Thoracic aorta (tissue), 2 donors: ENCODE measurements at places on chromosomes 3 and 15. TPM values are rescaled to one million over a fixed set of nuclear protein-coding genes. Genes with fewer than 3 reads are reported as not detected.

Gene MYLK
- 483 TPM for total RNA-seq

DNA sequence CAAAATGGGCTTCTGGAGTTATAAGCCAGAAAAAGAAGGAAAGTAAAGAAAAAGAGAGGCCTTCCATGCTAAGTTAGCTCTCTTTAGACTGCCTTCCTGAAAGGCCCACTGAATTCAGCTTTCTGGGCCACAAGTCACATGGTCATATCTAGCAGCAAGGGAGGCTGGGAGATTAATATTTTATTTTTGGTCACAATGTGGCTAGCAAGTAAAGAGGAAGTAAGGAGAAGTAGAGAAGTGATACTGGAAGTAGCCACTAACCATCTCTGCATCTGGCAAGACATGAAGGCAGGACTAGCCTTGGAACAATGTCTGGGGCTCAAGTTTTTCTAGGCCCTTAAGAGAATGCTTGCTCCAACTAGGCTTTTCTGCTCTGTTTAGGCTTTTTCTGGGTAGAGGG is 81.8 kb upstream of the UBE2E1 start:
- H3K27me3 ChIP-seq, result no peaks in the 10 kb centered on the region
- no peak overlapping the region for H3K4me3 ChIP-seq
- no peaks in the 10 kb centered on the region for H3K36me3 ChIP-seq
- H3K27ac ChIP-seq, result no peak overlapping the region
- no peak for DNase-seq

DNA sequence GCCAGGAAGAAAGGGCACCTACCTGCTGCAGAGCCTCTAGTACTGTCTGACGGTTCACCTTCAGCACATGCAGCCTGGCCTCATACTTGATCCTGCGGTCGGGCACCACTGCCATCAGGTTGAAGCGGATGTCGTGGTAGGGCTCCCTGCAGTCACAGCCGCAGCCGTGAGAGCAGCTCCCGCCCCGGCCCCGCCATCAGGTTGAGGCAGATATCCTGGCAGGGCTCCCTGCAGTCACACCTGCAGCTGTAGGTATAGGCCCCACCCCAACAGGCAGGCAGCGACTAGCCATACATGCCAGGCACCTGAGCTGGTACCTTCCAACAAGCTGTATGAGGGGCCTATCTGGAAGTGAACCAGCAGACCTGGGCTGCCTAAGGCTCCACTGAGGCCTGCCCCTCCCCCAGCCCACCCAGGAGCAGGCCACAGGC is 38.7 kb downstream of the SEMA3G start:
- H3K36me3 ChIP-seq, result peaks cover 61% of the 10 kb centered on the region
- H3K4me3 ChIP-seq, result no peak overlapping the region
- DNase-seq, result no peak
- peaks cover 13% of the 10 kb centered on the region for H3K4me1 ChIP-seq
- no peak overlapping the region for H3K27ac ChIP-seq

Gene MYO5A
- total RNA-seq, result 58.8 TPM

Gene NEDD4
- 25.3 TPM for total RNA-seq

GRCh38 chr3:20930034-20930433 is 744.0 kb upstream of the SGO1 start:
- no peaks in the 10 kb centered on the region for H3K4me1 ChIP-seq
- no peak overlapping the region for H3K27ac ChIP-seq
- no peaks in the 10 kb centered on the region for H3K27me3 ChIP-seq
- DNase-seq, result no peak
- H3K36me3 ChIP-seq, result no peaks in the 10 kb centered on the region
- H3K4me3 ChIP-seq, result no peak overlapping the region

DNA sequence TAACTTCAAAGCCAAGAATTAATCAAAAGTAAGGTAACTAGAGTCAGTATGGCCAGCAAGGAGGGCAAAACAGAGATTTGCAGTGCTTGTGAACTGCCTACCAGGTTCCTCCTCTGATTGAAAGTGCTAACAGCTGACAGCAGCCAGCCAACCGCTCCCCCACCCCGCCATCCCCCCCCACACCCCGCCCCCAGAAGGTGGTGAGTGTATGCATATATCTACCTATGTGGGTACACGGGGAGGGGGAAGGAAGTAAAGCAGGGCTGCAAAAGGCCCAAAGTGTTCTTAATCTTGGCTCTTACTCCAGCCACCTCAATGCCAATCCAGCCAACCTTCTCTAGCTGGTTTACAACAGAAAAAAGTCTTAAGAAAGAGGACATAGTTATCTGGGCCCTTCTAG is 50.7 kb downstream of the RAF1 start:
- no peaks in the 10 kb centered on the region for H3K27me3 ChIP-seq
- H3K36me3 ChIP-seq, result peaks cover 37% of the 10 kb centered on the region
- H3K27ac ChIP-seq, result no peak overlapping the region
- H3K4me3 ChIP-seq, result no peak overlapping the region

- H3K4me1 ChIP-seq, result no peaks in the 10 kb centered on the region
- no peak overlapping the region for H3K27ac ChIP-seq
- H3K4me3 ChIP-seq, result no peak overlapping the region
Observed at GRCh38 chr3:182485301-182485700, 308.0 kb upstream of the ATP11B start.

GRCh38 chr3:193388361-193388760 is 9.8 kb upstream of the ATP13A5 start:
- H3K27me3 ChIP-seq, result no peaks in the 10 kb centered on the region
- no peak overlapping the region for H3K4me3 ChIP-seq
- no peak for DNase-seq
- no peaks in the 10 kb centered on the region for H3K36me3 ChIP-seq
- no peaks in the 10 kb centered on the region for H3K4me1 ChIP-seq

- no peaks in the 10 kb centered on the region for H3K36me3 ChIP-seq
- no peak for DNase-seq
- peaks cover 4% of the 10 kb centered on the region for H3K4me1 ChIP-seq
- H3K27ac ChIP-seq, result no peak overlapping the region
Observed at GRCh38 chr3:107633327-107634098, 110.8 kb downstream of the BBX start.

DNA sequence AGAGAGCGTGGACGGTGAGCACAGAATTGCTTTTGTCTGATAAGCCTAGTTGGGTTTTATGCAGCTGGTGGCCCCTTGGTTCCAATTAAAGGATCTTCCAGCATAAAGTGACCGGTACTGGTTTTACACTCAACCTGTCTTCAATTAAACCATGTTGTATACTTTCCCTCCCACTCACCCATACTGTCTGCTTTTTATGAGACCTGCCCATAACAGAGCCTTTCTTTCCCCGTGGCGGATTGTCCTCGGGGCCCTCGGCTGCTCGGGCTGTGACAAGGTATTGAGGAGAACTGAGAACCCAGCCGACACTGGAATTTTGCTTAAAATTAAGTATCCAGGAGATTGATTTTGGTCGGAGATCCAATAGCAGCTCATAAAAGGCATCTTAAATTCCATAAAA is 98.4 kb downstream of the TMEM266 start:
- H3K4me3 ChIP-seq, result no peak overlapping the region
- H3K27ac ChIP-seq, result no peak overlapping the region
- no peaks in the 10 kb centered on the region for H3K27me3 ChIP-seq
- no peaks in the 10 kb centered on the region for H3K36me3 ChIP-seq
- DNase-seq, result no peak

GRCh38 chr15:66503780-66504562 is 684 bp downstream of the RPL4 start:
- no peak for DNase-seq
- no peaks in the 10 kb centered on the region for H3K27me3 ChIP-seq
- peaks cover 29% of the 10 kb centered on the region for H3K36me3 ChIP-seq
- peaks cover 13% of the 10 kb centered on the region for H3K4me1 ChIP-seq
- H3K27ac ChIP-seq, result peak overlapping the region; percentile 92
- H3K4me3 ChIP-seq, result peak overlapping the region; percentile 95

Gene WDR93
- not detected for total RNA-seq

- H3K36me3 ChIP-seq, result peaks cover 11% of the 10 kb centered on the region
- no peaks in the 10 kb centered on the region for H3K4me1 ChIP-seq
Observed at GRCh38 chr3:44584646-44585501, at the start of gene ZNF660. Gene ZNF660 (plus strand): TSS chr3:44584964. CDS start chr3:44594194, 9,230 bp downstream.

- no peaks in the 10 kb centered on the region for H3K27me3 ChIP-seq
- H3K4me3 ChIP-seq, result no peak overlapping the region
- no peaks in the 10 kb centered on the region for H3K36me3 ChIP-seq
- H3K27ac ChIP-seq, result no peak overlapping the region
- no peak for DNase-seq
Observed at GRCh38 chr15:36899696-36900095, 200.7 kb downstream of the MEIS2 start.

- no peaks in the 10 kb centered on the region for H3K27me3 ChIP-seq
- no peaks in the 10 kb centered on the region for H3K36me3 ChIP-seq
- no peaks in the 10 kb centered on the region for H3K4me1 ChIP-seq
- H3K27ac ChIP-seq, result no peak overlapping the region
Observed at GRCh38 chr3:191268737-191269136, 60.5 kb upstream of the CCDC50 start.

DNA sequence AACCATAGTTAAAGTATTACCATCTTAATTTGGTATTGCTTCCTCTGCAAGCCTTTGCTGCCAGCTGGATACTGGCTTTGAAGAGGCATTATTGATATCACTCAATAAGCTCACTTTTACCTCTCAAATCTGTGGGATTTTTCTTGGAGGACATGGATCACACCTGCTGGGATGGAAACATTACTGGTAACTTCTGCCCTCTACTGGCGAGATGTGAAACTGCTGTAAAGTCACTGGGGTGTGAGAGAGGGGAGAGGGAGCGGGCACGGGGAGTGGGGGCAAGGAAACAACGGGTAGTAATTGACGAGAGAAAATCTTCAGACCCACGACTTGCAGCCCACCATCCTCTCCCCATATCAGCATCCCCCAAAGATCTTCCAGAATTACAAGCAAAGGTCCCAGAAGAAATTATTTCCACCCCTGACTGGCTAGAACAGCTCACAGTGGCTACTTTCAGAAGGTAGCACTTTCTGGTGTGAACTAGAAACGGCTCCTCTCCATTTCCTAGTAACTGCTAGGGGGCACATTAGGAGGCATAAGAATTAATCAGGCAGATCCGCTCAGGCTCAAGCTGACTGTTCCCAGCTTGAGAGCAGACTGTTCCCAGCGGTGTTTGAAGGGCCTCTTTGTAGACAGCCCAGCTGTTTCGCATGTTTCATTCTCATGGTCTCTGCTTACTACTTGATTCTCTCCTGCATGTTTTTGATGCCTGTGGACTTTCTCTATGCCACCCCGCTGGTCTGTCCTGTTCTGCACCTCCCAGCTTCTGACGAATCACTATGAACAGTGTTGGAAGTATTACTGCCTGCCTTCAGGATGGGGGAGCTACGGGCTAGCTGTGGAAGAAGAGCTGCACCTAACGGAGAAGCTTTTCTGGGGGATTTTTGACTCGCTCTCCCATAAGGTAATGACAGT is 230.4 kb upstream of the CHRM5 start:
- H3K4me3 ChIP-seq, result no peak overlapping the region
- no peak overlapping the region for H3K27ac ChIP-seq
- H3K36me3 ChIP-seq, result no peaks in the 10 kb centered on the region
- no peaks in the 10 kb centered on the region for H3K4me1 ChIP-seq

Gene HYKK
- total RNA-seq, result 6.8 TPM

GRCh38 chr3:45145681-45146614 is at the start of gene CDCP1:
Gene CDCP1 (minus strand): TSS chr3:45146378. CDS start chr3:45146287, 91 bp downstream.
- H3K36me3 ChIP-seq, result no peaks in the 10 kb centered on the region
- peak within 1 kb of the TSS; percentile 76 for H3K4me3 ChIP-seq
- no peak within 1 kb of the TSS for H3K27ac ChIP-seq

GRCh38 chr15:71660501-71660900 is 149.9 kb upstream of the NR2E3 start:
- no peak overlapping the region for H3K4me3 ChIP-seq
- no peak overlapping the region for H3K27ac ChIP-seq
- no peaks in the 10 kb centered on the region for H3K27me3 ChIP-seq
- no peaks in the 10 kb centered on the region for H3K36me3 ChIP-seq

Gene CAPN7
- 73.8 TPM for total RNA-seq

- H3K27me3 ChIP-seq, result no peaks in the 10 kb centered on the region
- H3K4me1 ChIP-seq, result peaks cover 10% of the 10 kb centered on the region
- no peaks in the 10 kb centered on the region for H3K36me3 ChIP-seq
- DNase-seq, result no peak
- H3K27ac ChIP-seq, result no peak overlapping the region
- no peak overlapping the region for H3K4me3 ChIP-seq
Observed at GRCh38 chr3:71258526-71258925, 325.0 kb downstream of the FOXP1 start.

Gene SCAANT1
- total RNA-seq, result not detected

DNA sequence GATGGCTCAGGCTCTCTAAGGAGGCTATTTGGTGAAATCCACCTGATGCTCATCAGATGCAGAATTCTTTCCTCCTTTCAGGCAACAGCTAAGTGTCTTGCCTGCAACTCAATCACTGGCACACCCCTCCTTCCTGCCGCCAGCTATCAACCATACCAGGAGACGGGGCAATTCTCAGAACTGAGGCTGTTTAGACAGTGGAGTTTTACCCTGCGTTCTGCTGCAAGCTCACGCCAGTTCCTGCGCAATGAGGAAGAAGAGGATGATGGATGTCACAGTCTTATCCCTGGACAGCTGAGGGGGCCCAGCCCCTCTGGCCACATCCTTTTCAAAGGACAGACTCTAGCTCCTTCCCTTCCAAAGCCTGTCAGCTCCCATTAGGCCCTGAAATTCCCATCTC is 7.0 kb upstream of the MANF start:
- no peaks in the 10 kb centered on the region for H3K36me3 ChIP-seq
- no peaks in the 10 kb centered on the region for H3K27me3 ChIP-seq
- H3K4me1 ChIP-seq, result no peaks in the 10 kb centered on the region
- no peak overlapping the region for H3K4me3 ChIP-seq
- DNase-seq, result no peak

Gene C15orf62
- 0.54 TPM for total RNA-seq

Gene COL6A6
- 0.14 TPM for total RNA-seq

GRCh38 chr3:65330072-65330471 is 642.3 kb upstream of the ADAMTS9 start:
- no peak overlapping the region for H3K4me3 ChIP-seq
- H3K36me3 ChIP-seq, result no peaks in the 10 kb centered on the region
- H3K27me3 ChIP-seq, result no peaks in the 10 kb centered on the region
- DNase-seq, result no peak
- no peaks in the 10 kb centered on the region for H3K4me1 ChIP-seq

GRCh38 chr3:46022909-46023785 is 4.1 kb downstream of the XCR1 start:
- H3K27me3 ChIP-seq, result no peaks in the 10 kb centered on the region
- H3K27ac ChIP-seq, result no peak overlapping the region
- no peak for DNase-seq
- H3K4me1 ChIP-seq, result no peaks in the 10 kb centered on the region
- H3K4me3 ChIP-seq, result no peak overlapping the region

DNA sequence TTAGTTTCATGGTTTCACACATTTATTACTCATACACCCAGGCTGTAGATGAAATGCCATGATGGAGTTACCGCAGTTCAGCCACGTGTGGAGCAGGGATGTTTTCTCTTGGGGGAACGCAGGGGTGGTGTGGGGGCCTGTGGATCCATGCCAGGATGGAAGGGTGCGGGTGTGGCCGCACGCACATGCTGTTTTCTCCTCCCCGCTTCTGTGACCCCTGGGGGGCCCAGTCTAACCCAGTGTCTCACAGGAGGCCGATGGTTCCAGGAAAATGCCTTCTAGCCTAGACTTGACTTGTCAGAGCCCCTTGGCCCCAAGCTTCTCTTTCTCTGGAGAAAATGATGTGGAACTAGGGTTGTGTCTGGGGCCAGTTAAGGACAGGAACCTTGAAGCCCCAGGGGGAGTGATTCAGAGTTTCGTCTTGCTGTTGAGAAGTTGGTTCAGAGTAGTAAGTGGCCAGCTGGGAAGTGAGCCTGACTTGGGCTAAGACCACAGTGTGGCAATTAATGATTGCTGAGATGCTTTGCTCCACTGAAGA is 240.4 kb upstream of the BHLHE40 start:
- DNase-seq, result no peak
- no peak overlapping the region for H3K4me3 ChIP-seq
- H3K27ac ChIP-seq, result no peak overlapping the region
- H3K36me3 ChIP-seq, result peaks cover 14% of the 10 kb centered on the region
- no peaks in the 10 kb centered on the region for H3K27me3 ChIP-seq

Gene SLC24A5
- total RNA-seq, result not detected
